Ureter (tissue), 1 donor: ENCODE measurements at places on chromosomes 3 and 15. TPM values are rescaled to one million over a fixed set of nuclear protein-coding genes. Genes with fewer than 3 reads are reported as not detected.

The PPP1R2 gene
- total RNA-seq = 52.2 TPM

The EXD1 gene
- not detected for total RNA-seq

DNA sequence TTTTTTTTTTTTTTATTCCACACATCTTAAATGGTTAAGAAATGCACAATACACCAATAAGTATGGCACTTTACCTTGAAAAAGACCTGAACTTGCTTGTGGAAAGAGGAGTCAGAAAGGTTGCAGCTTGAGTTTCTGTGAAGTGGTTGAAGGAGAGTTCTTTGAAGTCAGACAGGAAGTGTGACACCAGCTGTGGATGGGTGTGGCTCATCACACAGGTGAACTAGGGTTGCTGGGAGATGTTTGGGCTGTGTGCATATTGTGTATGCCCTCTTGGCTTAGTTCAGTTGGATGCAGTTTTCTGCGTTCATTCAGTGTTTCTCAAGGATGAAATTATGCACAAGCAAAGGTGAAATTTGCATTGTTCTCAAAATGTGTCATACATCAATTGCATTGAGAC lies 6.3 kb downstream of the AEN start:
- no peak for DNase-seq

The SLC12A8 gene
- 6.1 TPM for total RNA-seq

DNA sequence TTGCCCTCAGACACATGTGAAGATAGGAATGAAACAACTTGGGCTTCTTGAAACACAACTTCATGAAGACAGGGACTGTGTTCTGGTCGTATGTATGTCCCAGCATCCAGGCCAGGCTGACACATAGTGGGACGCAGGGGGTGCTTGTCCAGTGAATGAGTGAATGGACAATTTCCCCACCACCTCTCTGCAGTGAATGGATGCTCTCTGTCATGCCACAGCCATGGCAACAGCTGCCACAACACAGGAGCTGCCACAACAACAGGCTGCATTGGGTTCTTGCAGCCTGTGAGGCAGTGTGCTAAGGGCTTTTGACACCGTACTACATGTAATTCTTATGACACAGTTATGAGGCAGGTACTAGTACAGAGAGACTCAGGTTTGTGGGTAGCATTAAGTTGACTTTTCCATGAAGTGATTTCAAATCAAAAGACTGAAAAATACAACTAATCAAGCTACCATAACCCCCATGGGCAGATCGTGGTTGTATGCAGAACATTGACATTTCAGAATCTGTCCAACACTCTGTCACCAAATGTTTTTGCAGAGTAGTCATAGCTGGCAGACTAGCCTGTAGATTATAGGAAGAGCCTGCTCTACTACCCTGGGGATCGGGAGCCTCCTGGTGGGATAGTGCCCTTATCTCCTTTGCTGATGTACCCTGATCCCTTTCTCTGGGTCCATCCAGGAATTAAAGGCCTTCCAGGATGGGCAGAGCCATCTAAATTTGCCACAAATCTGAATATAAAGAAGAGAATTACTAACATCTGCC lies 40.8 kb downstream of the CLSTN2 start:
- DNase-seq = no peak

GRCh38 chr3:78887029-78887428 lies 880.8 kb downstream of the ROBO1 start:
- DNase-seq = no peak

GRCh38 chr3:60574046-60574769 lies 677.0 kb downstream of the FHIT start:
- DNase-seq = no peak

The CCRL2 gene
- total RNA-seq = 6.3 TPM

DNA sequence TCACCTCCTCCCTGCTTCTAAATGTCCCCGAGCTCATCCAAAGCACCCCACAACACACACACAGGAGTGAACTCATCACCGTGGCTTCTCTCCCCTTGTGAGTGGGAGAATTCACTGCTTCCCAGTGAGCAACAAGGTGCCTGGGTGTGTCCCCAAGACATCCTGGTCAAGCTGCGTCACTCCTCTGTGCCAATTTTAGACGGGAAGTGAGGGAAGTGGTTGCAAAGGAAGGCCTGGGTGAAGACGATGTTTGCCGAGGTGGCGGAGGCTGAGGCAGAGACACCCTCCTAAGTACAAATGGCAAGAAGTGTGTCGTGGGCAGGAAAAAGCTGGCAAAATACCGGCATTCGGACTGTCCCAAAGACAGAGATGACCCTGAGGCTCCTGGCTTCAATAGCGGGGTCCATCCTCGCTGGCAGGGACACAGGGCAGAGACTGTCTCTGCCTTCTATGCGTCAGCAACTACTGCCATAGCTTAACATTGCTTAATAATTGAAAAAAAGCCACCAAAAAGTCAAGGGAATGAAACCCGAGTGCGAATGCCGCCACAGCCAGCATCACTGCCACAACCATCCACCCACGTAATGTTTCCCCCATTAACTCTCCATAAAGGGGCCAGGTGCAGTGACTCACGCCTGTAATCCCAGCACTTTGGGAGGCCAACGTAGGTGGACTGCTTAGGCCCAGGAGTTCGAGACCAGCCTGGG lies 72.8 kb downstream of the VGLL4 start:
- DNase-seq = no peak

DNA sequence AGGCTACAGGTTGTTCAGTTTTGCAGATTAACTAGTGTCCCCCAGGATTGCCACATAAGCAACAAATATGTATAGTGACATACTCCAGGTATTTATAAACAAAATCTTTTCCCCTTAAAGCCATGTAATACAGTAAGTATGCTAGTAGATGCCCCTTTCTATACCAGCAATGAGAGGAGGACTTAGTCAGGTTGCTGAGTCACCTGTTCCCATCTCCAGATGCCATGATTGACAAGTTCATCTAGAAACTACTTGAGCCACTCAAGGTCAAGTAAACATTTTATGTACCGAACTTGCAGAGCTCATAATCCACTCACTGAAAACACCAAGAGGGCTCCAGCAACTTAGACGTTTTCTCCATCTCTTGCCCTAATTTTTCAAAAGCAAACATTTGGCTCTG lies 18.2 kb downstream of the SLC9A9 start:
- DNase-seq = no peak

- no peak for DNase-seq
These were observed 102.7 kb downstream of the PTPRG start for GRCh38 chr3:61664105-61664482.

The FLNB gene
- 303 TPM for total RNA-seq

GRCh38 chr15:77731067-77731466 lies 98.4 kb upstream of the LINGO1 start:
- no peak for DNase-seq

The GPR27 gene
- 16.3 TPM for total RNA-seq

GRCh38 chr3:56870436-56870835 lies 68.7 kb upstream of the ARHGEF3 start:
- no peak for DNase-seq

GRCh38 chr3:177426106-177426877 lies 229.0 kb upstream of the TBL1XR1 start:
- DNase-seq = no peak

The IQCF5 gene
- total RNA-seq = not detected

The NTRK3 gene
- 11.8 TPM for total RNA-seq

DNA sequence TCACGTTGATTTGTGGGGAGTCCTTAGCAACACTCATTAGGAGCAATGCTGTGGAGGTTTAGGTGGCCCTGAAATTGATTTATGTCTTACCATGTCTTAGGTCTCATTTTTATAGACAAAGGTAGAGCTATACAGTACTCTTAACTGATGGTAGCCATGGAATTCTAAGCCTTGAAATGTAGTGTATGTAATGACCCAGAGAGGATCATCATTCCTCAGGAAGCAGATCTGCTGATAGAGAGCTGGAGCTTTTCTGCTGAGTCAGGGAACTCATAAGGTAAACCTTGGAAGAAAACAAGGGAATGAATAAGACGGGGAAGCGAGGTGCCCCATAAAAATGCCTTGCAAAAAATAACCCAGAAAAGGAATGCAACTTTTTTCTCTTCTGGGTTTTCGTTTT lies 34.0 kb upstream of the ZNF639 start:
- no peak for DNase-seq

- DNase-seq = no peak
These were observed 125.0 kb upstream of the LIPC start for GRCh38 chr15:58306591-58307312.

GRCh38 chr3:181917027-181917426 lies 205.3 kb downstream of the SOX2 start:
- DNase-seq = no peak

The NDN gene
- total RNA-seq = 36.1 TPM

- no peak for DNase-seq
These were observed 885 bp downstream of the EFCC1 start for GRCh38 chr3:129001806-129002572.

- DNase-seq = no peak
These were observed 98.9 kb upstream of the POU1F1 start for GRCh38 chr3:87375231-87375682.

DNA sequence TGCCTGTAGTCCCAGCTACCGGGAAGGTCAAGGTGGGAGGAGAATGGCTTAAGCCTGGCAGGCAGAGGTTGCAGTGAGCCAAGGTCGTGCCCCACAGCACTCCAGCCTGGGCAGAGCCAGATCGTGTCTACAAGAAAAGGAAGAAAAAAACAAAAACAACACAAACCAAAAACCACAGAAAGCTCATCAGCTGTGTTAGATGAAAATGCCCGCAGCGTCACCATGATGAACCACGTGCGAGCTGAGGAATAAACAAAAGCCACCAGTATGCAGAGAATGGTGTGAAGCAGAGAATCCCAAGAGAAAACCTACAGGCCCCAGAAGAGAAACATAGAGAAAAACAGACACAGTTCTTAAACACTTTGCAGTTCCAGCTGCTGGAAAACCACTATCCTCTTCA lies 19.7 kb upstream of the TM4SF19 start:
- no peak for DNase-seq

The ARNT2 gene
- 7.2 TPM for total RNA-seq

The ROBO1 gene
- 38.8 TPM for total RNA-seq

GRCh38 chr15:46442901-46443590 lies 808.2 kb downstream of the SQOR start:
- DNase-seq = no peak

The ARGFX gene
- not detected for total RNA-seq

- no peak for DNase-seq
These were observed 22.4 kb downstream of the SPTSSB start for GRCh38 chr3:161348796-161349400.

The THPO gene
- 0.89 TPM for total RNA-seq

DNA sequence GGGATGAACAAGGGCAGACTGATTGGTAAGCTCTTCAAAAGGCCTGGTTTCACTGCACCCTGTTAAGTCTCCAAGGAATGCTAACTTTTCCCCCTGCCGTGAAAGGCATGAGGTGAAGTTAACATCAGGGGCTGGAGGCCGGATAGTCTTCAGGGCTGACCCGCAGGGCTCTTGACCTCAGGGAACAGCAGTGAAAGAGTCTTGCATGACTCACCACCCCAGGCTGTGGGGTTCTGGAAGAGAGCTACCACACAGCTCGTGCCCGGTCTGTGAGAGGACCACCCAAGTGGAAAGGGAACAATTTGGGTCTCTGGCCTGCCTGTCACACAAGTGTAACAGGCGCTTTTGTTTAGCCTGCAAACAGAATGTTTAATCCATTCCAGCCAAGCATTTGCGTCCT lies 504.9 kb downstream of the EDEM1 start:
- DNase-seq = no peak

DNA sequence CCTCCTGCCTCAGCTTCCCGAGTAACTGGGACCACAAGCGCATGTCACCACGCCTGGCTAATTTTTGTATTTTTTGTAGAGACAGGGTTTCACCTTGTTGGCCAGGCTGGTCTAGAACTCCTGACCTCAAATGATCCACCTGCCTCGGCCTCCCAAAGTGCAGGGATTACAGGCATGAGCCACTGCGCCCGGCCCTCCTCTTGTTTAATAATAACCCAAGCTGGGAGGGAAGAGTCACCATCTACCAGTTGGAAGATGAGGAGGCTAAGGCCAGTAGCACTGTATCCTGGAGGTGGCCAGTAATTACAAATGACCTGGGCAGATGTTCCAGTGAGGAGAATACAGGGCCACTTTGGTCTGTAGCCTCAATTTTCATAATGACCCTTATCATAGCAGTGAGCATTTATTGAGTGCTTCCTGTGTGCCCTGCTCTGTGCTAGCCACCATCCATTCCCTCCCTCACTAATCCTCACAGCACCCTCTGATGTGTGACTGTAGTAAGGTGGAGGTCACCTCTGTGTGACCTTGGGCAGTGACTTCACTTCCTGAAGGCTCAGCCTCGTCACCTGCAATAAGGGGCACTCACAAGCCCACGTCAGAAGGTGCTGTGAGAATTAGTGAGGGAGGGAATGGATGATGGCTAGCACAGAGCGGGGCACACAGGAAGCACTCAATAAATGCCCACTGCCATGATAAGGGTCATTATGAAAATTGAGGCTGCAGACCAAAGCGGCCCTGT lies 64.2 kb downstream of the ABTB1 start:
- DNase-seq = no peak

GRCh38 chr3:189270248-189270832 lies 98.6 kb downstream of the TPRG1 start:
- DNase-seq = peak; percentile 69

DNA sequence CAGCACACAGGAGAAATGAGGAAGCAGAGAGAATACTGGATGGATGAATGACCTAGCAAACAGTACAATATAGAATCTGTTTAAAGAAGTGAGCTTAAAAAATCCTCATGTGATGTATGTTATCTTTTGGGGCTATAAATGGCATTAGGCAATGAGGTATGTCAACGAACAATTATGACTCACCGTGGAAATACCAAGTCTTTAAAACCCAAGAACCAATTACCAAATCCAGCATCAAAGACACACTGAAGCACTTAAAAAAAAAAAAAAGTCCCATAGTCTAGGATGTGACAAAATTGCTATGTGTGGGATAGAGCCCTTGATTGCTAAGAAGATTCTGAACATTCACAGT lies 36.3 kb upstream of the HERC1 start:
- DNase-seq = no peak

DNA sequence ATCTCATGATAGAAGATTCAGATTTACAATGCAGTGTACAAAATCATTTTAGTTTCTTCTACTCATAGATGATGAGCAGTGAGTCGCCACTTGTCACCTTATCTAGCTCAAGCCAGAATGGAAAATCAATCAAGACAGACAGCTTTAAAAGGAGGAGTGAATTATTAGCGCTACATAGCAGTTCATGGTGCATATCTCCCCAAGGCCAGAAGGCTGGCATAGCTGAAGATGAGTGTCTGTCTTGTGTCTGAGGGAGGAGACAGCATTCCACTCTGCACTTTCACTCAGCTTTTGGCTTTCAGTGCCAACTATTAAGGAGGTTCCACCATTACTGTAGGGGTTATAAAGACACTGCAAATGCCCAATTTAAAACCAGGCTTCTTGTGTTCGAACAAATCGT lies 804.1 kb upstream of the LMCD1 start:
- no peak for DNase-seq
